Endothelial cell of umbilical vein (primary cell): ENCODE measurements at places on chromosomes 7 and 10. TPM values are rescaled to one million over a fixed set of nuclear protein-coding genes. Genes with fewer than 3 reads are reported as not detected.

GRCh38 chr10:32384171-32384570 lies 37.2 kb upstream of the EPC1 start:
- no peak for DNase-seq

DNA sequence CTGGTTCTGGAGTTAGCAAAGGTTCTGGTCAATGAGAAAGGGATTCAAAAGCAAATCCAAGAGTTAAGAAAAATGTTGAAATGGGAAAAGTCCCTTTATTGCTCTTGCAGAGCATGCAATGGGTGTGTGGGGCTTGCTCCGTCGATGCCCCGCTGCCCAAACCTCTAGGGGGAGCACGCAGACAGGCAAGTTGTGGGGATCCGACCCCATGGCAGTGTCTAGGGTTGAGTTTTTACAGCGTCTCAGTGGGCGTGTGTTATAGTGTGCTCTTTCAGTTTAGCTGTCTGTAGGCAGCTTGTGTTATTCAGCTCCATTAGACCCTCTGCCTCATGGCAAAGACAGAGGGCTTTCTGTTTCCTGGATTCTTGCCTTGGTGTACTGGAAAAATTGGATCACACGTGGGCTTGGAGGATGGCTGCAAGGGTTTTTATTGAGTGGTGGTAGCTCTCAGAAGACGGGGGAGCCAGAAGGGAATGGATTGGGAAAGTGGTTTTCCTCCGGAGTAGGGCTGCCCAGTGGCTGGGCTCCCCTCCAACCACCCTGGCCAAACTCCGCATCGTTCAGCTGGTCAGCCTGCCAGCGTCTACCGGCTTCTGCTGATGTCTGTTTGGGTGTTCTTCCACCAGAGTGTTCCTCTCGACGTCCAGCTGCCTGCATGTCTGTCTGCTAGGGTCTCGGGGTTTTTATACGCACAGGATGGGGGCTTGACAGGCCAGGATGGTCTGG lies 102.3 kb upstream of the PLXDC2 start:
- DNase-seq: no peak

The LIPJ gene
- 0.09 TPM in 1 of 2 replicates, not detected in the other for total RNA-seq

The FKBP9 gene
- 112 and 124 TPM in 2 replicates for total RNA-seq

- no peak for DNase-seq
Measured at GRCh38 chr10:68151453-68151852, 42.2 kb downstream of the MYPN start.
